Thoracic aorta (tissue), 2 donors: ENCODE measurements at places on chromosomes 13 and 19. TPM values are rescaled to one million over a fixed set of nuclear protein-coding genes. Genes with fewer than 3 reads are reported as not detected.

DNA sequence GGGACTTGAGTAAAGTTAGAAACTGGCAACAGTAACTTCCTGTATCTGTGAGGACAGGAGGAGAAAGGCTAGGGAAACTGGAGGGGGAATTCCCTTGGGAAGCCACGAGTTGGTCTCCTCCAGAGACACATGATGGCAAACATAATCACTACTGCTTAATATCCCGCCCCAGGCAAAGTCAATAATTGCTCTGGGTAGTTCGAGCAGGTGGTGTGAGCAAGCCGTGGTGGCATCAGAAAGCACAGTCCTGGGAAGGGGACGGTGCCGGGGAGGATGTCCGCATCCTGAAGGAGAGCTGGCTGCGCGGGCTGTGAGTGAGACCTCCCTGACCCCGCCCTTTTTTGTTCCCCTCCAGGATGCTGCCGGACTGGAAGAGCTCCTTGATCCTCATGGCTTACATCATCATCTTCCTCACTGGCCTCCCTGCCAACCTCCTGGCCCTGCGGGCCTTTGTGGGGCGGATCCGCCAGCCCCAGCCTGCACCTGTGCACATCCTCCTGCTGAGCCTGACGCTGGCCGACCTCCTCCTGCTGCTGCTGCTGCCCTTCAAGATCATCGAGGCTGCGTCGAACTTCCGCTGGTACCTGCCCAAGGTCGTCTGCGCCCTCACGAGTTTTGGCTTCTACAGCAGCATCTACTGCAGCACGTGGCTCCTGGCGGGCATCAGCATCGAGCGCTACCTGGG, 1.4 kb downstream of the FFAR2 start:
- H3K4me3 ChIP-seq: no peak overlapping the region
- H3K4me1 ChIP-seq: no peaks in the 10 kb centered on the region
- no peaks in the 10 kb centered on the region for H3K27me3 ChIP-seq
- DNase-seq: no peak

GRCh38 chr13:102399791-102400674, 1.8 kb downstream of the FGF14 start:
- no peak for DNase-seq
- H3K4me1 ChIP-seq: peaks cover 29% of the 10 kb centered on the region
- no peaks in the 10 kb centered on the region for H3K27me3 ChIP-seq
- no peaks in the 10 kb centered on the region for H3K36me3 ChIP-seq
- H3K4me3 ChIP-seq: peak overlapping the region; percentile 84

DNA sequence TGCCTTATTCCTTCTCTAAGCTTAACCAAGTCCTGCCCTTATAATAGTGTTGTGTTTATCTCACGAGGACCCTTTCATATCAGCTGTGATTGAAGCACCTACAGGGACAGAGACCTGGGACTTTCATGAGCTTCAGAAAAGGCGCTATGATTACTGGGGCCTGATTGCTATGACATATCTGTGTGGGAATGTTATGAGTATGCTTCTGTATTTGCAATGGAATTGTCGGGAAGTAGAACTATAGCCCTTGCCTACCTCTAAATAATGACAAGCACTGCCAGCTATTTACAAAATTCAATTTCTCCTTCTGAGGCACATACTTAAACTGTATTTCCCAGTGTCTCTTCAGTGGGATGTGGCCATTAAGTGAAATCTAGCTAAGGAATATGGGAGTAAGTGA, 191.5 kb downstream of the LHFPL6 start:
- DNase-seq: no peak
- H3K27me3 ChIP-seq: no peaks in the 10 kb centered on the region
- H3K4me3 ChIP-seq: no peak overlapping the region

- no peak overlapping the region for H3K4me3 ChIP-seq
- H3K27ac ChIP-seq: no peak overlapping the region
- no peaks in the 10 kb centered on the region for H3K27me3 ChIP-seq
- DNase-seq: no peak
Observed at GRCh38 chr13:73368608-73369007, 309.8 kb downstream of the KLF5 start.

DNA sequence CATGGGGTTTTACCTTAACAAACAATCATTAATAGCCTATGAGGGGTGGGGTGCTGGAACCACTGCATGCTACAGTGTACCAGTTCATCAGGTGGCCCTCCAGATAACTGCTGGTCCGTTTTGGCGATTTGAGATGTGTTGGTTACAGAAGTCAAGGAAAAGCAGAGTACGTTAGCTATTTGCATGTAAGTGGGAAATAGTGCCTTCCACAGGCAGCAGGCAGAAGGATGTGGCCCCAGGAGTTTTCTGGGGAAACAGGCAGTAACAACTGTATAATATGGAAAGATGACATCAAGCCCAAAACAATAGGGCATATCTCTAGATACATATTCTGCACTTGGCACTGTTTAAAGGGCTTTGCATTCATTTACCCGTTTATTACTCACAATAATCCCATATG, 245.7 kb downstream of the COL4A1 start:
- no peaks in the 10 kb centered on the region for H3K36me3 ChIP-seq
- no peak overlapping the region for H3K27ac ChIP-seq
- no peak overlapping the region for H3K4me3 ChIP-seq
- H3K4me1 ChIP-seq: peaks cover 5% of the 10 kb centered on the region
- DNase-seq: no peak

GRCh38 chr13:71817335-71817734, 49.7 kb downstream of the DACH1 start:
- H3K4me1 ChIP-seq: no peaks in the 10 kb centered on the region
- H3K4me3 ChIP-seq: no peak overlapping the region
- H3K27ac ChIP-seq: no peak overlapping the region
- no peaks in the 10 kb centered on the region for H3K27me3 ChIP-seq
- H3K36me3 ChIP-seq: no peaks in the 10 kb centered on the region
- DNase-seq: no peak

GRCh38 chr13:93900731-93901130, 578.8 kb downstream of the DCT start:
- no peaks in the 10 kb centered on the region for H3K36me3 ChIP-seq
- H3K27me3 ChIP-seq: no peaks in the 10 kb centered on the region
- no peak overlapping the region for H3K27ac ChIP-seq

DNA sequence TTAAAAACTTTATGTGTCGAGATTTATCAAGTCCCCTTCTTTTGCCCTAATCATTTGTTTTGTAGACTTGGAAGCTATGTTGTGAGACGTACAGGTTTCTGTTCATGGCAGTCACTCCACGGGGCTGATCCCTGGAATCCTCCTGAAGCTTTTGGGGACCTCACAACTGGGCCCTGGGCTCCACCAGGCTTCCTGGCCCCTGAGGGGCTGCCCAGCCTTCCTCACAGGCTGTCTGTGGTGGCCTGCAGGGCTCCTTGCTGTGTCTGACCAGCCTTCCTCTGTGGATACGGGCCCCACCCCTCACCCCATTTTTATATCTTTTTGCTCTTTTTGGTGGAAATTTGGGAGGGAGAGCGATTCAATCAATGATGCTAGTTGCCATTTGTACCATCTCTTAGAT, 38.1 kb downstream of the CHST8 start:
- no peaks in the 10 kb centered on the region for H3K36me3 ChIP-seq
- no peaks in the 10 kb centered on the region for H3K27me3 ChIP-seq
- no peak overlapping the region for H3K27ac ChIP-seq
- DNase-seq: no peak

The NCAN gene
- total RNA-seq: not detected
